H1 (cell line): ENCODE measurements at places on chromosomes 3 and 15. TPM values are rescaled to one million over a fixed set of nuclear protein-coding genes. Genes with fewer than 3 reads are reported as not detected.

The RTP3 gene
- 0.06 and 0.08 TPM in 2 replicates for polyA plus RNA-seq

The RPL32 gene
- 995 and 1,443 TPM in 2 replicates for polyA plus RNA-seq

GRCh38 chr15:26771578-26772153 is 1.2 kb downstream of the GABRB3 start:
- H3K36me3 ChIP-seq, result no peaks in the 10 kb centered on the region
- no peaks in the 10 kb centered on the region for H3K27me3 ChIP-seq
- H3K4me1 ChIP-seq, result peaks cover 31% of the 10 kb centered on the region
- H3K27ac ChIP-seq, result no peak overlapping the region

DNA sequence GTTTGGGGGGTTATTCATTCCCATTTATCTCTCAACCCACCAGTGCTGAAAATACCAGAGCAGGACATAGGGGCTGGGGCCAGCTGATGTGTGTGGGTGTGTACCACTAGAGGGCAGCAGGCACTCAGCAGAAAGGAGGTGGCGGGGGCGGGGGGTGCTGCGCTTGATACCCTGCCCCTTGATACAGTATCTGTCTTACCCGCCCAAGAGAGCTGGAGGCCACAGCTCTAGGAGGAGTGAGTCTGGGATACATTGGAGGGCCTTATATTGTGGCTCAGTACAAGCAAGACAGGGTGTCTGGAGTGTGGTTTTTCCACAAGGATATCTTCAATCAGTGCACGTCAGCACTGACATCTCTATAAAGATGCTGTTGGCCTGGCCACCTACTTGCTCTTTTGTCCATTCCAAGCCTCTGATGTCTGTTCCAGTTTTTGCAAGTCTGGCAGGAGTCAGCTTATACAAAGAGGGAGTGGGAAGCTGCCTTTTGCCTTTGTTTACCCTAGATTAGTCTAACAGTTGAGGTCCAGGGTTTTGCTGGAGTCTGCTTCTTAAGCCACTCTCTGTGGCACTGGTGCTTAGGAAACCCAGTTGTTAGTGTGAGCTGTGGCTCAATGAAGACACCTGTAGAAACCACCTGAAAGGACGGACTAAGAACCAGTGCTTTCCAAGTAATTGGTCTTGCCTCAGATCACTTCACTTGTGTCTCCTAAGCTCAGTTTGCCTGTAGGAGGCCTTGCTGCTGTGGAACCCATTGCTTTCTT is 1.5 kb upstream of the RBM15B start:
- H3K36me3 ChIP-seq, result peaks cover 34% of the 10 kb centered on the region
- no peaks in the 10 kb centered on the region for H3K27me3 ChIP-seq
- H3K4me3 ChIP-seq, result no peak overlapping the region
- H3K27ac ChIP-seq, result no peak overlapping the region
- peaks cover 19% of the 10 kb centered on the region for H3K4me1 ChIP-seq

The ADPRH gene
- 2.3 and 2.6 TPM in 2 replicates for polyA plus RNA-seq

DNA sequence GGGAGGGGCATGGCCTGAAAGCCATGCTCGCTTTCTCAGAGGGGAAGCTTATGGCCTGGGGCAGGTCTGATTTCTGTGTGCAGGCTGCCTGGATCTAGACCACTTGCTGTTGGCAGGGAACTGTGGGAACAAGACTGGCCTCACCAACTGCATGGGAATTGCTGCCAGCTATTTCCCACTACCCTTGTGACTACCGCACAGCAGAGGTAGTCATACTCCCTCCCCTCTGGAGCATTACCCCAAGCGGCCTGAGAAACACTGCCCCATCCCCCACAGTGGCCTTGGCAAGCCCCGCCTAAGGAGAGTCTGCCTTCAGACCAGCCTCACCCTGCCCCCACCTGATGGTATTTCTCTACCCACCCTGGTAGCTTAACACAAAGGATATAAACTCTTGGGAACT is 199.4 kb upstream of the CADM2 start:
- no peak for DNase-seq
- no peaks in the 10 kb centered on the region for H3K27me3 ChIP-seq
- no peak overlapping the region for H3K27ac ChIP-seq
- no peaks in the 10 kb centered on the region for H3K4me1 ChIP-seq

- H3K36me3 ChIP-seq, result peaks cover 3% of the 10 kb centered on the region; the same call in 1 of the 2 replicates
- H3K27ac ChIP-seq, result no peak overlapping the region
- DNase-seq, result no peak
- no peaks in the 10 kb centered on the region for H3K27me3 ChIP-seq
- H3K4me3 ChIP-seq, result no peak overlapping the region
Observed at GRCh38 chr3:13324835-13325501, 95.2 kb downstream of the NUP210 start.
